Stimulated activated CD4-positive, alpha-beta T cell treated with anti-CD3 and anti-CD28 coated beads, Interleukin-4, amount 100 ng/mL, for 4 hours (primary cell): ENCODE measurements at places on chromosomes 5 and 9.

DNA sequence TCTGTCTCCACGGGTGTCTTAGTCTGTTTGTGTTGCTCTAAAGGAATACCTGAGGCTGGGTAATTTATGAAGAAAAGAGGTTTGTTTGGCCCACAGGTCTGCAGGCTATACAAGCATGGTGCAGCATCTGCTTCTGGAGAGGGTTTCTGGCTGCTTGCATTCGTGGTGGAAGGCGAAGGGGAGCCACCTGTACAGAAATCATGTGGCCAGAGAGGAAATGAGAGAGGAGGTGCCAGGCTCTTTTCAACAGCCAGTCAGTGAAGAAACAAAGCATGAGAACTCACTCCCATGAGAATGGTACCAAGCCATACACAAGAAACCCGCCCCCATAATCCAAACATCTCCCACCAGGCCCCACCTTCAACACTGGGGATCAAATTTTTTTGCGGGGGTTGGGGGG, 53.4 kb downstream of the PFDN1 start:
- no peak for DNase-seq

DNA sequence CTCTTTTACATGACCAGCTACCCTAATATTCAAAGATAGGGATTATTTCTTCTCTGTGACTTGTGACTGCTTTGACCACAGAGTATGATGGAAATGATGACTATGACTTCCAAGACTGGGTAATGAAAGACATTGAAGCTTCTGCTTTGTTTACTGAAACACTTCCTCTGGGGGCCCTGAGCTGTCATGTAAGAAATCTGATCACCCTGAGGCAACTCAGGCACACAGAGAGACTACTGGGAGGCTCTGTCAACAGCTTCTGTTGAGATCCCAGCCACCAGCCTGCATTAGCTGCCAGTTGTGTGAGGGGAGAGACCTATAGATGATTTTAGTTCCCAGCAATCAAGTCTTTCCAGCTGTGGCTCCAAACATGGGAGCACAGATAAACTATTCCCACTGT, 76.5 kb downstream of the KCTD16 start:
- DNase-seq: no peak

GRCh38 chr9:2469681-2470221, 151.8 kb upstream of the VLDLR start:
- no peak for DNase-seq

DNA sequence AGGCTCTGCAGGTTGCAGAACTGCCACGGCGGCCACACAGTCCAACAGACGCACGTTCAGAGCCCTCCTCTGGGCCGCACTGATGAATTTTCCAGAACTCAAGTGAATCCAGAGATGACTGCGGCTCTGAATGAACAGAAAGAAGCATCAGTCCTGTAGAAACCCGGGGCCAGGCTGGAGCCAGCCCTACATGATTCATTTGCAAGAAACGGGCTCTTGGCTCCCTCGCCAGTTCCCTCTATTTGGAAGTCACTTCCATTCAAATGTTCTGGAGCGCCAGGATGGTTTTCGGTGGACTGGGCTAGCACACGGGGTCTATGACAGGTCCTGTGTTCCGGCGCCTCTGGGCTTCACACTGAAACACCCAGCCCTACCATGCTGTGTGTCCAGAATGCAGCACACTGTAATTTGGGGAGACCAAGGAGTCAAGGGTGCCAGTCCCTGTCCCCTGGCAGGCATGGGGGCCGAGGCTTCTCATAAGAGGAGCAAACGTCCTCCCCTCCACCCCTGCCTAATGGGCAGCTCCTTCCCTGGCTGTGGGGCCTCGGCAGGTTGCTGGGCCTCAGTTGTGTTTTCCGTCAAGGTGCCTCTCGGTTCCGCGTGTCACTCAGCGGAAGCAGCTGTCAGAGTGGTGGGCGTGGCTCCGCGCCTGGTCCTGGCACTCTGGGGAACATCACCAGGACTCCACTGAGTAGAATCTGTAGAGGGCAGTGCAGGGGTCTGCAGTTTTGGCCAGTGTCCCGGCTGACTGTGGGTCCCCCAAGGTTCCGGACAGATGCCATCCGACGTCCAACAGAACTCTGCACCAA, 18.1 kb upstream of the COL5A1 start:
- no peak for DNase-seq

DNA sequence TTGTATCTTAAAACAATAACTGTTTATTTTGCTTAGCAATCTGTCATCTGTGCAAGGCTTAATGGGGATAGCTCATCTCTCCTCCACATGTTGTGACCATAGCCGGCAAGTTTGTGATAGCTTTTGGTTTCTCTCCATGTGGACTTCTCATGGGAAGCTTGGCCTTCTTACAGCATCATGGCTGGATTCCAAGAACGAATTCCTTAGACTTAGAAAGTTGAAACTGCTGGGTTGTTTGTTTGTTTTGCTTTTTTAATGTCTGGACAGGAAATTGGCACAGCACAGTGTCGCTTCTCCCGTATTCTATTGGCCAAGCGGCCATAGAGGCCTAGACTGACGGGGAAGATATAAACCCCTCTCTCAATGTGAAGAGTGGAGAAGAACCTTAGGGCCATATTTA, 61.0 kb upstream of the PRDM9 start:
- DNase-seq: no peak

GRCh38 chr5:19751326-19751725, 236.7 kb downstream of the CDH18 start:
- no peak for DNase-seq

DNA sequence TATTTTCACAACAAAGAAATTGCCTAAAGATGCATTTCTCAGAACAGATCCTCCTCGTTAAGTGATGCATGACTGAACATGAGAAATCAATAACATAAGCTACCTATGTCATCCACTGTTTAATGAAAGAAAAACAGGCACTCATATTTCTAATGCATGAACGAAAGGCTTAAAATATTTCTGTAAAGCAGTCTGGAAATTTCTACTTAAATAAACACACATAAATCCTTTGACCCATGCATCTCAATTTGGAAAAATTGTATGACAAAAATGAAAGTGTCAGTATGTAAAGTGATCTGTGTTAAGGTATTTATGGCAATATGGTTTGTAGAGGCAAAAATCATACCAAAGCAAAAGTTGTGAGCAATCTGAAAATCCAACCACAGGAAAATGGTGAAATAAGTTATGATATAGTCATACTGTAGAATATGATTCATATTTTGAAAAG, 399.2 kb upstream of the GRAMD2B start:
- no peak for DNase-seq

DNA sequence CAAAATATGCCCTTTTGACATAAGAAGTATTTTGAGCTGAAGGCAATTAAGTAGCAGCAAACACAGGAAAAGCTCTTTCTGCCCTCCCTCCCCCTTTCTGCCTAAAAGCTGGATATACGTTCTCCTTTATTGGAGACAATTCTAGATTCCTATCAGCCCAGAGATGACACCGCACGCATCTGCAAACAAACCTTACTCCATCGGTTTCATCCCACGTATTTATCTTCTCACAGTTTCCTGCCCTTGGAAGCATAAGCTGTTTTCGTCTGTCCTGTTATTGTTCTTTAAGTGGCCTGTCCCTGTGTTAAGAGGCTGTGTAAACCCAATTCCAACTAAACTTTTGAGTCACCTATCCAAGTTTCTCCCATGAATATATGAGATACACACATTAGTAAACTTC, 11.8 kb downstream of the TBC1D9B start:
- no peak for DNase-seq

DNA sequence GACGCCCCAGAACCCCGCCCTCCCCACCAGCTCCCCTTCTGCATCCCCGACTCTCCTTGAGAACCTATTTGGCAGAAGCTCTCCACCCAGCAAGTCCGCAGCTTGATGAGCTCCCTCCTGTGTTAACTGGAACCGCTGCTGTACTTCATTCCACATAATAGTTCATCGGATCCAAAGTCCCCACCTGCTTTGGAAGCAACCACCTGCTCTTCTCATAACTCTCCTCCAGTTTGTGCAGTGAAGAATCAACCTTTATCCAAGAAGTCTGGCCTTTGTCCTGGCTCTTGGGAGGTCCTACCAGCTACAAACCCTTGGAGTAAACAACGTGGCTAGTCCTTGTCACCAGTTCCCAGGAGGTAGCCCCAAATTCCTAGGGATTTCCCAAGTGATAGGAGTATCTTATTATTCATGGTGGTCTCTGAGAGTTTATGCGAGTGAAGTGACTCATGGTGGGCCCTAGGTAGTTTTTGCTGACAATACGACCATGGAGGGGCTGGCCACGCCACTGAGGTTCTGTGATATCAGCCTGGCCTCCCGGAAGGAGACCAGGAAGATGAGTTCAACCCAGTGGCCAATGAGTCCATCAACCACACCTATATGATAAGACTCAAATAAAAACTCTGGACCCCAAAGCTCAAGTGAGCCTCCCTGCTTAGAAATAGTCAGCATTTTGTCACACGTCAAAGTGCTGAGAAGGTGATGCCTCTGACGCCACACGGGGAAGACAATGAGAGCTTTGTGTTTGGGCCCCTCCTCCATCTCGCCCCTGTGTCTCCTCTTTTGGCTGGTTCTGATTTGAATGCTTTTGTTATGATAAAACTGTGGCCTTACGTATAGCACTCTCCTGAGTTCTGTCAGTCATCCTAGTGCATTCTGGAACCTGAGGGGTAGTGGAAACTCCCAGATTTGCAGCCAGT, 3.6 kb upstream of the IL4 start:
- no peak for DNase-seq

- DNase-seq: no peak
Observed at GRCh38 chr5:180960209-180960608, 28.4 kb upstream of the BTNL3 start.

GRCh38 chr9:90308691-90309090, 333.9 kb downstream of the DIRAS2 start:
- DNase-seq: no peak

- no peak for DNase-seq
Observed at GRCh38 chr5:116402235-116402634, 172.4 kb downstream of the SEMA6A start.

DNA sequence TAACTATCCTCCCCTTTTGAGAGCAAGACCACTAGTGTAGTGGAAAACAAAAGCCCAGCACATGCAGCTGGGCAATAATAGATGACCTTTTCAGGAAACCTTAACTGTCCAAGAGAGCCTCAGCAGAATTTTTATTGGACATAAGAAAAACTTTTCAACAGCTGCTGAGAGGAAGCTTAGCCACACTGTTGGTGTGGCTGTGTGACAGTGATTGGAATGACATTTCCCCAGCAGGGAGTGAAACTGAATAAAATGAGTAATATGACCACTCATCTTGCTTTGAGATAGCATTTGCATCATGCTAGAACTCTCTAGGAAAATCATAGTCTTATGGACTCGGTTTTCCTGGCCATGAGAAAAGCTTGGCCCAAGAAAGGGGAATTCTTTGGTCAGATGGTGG, 687.8 kb downstream of the SLCO4C1 start:
- DNase-seq: no peak

DNA sequence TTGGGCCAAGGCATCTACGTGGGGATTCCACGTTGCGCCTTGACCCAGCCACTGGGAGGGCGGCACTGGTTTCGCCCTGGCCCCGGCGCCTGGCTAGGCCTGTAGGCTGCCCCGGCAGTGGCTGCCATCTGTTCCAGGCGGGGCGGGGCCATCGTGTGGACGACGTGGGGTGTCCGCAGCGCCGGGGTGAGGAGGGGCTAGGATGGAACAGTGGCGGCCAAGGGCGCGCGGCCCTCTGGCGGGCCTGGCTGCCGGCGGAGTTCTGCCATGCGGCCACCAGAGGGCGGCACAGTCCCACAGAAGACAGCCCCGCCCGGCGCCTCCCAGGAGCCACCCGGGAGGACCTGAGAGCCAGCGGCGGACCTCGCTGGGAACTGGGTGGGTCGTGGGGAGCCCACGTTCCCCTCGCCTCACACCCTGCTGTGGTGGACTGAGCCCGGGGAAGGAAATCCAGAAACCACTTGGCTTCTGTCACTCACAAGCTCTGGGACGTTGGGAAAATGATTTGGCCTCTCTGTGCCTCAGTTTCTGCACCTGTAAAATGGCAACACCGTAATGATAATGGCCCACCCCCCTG, 22.6 kb upstream of the RAPGEF1 start:
- DNase-seq: peak; percentile 80

GRCh38 chr9:127209220-127209619, 55.4 kb upstream of the GARNL3 start:
- no peak for DNase-seq

- DNase-seq: no peak
Observed at GRCh38 chr5:132181011-132181629, 46.5 kb downstream of the P4HA2 start.

DNA sequence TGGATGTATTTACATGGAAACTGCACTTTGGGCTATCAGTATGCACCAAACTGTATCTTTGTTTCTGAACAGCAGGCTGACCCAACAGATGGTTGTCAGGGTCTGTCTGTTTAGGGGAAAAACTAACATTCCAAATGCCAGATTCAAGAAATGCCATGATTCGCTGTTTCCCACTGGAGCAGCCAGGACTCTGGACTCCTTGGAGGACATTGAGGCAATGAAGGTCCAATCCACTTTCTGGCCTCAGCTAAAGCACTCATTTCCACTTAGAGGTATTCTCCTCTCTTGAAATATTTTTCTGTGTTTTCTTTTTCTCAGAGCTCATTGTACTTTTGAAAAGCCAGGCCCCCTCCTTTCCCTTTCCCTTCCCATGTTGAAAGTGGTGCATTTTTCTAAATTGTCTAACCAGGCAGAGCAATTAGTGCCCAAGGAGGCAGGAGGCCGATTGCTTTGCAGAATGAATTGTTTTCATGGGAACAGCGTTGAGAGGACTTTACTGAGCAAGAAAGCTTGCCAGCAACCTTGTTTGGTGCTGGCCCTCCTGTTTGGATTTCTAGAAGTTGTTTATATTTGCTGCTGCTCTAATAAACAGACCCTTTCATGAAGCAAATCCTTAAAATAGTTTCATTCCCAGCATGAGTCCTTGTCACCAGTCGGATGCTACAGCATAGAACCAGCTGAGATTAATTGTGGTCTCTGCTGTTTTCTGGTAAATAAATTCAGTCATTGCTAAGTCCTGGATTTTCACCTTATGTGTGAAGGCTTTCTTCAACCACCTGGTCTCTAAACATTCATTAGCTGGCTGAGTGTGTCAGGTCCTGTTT, 132.8 kb upstream of the TAF11L2 start:
- DNase-seq: no peak

GRCh38 chr5:87361536-87362213, 51.1 kb downstream of the CCNH start:
- no peak for DNase-seq

DNA sequence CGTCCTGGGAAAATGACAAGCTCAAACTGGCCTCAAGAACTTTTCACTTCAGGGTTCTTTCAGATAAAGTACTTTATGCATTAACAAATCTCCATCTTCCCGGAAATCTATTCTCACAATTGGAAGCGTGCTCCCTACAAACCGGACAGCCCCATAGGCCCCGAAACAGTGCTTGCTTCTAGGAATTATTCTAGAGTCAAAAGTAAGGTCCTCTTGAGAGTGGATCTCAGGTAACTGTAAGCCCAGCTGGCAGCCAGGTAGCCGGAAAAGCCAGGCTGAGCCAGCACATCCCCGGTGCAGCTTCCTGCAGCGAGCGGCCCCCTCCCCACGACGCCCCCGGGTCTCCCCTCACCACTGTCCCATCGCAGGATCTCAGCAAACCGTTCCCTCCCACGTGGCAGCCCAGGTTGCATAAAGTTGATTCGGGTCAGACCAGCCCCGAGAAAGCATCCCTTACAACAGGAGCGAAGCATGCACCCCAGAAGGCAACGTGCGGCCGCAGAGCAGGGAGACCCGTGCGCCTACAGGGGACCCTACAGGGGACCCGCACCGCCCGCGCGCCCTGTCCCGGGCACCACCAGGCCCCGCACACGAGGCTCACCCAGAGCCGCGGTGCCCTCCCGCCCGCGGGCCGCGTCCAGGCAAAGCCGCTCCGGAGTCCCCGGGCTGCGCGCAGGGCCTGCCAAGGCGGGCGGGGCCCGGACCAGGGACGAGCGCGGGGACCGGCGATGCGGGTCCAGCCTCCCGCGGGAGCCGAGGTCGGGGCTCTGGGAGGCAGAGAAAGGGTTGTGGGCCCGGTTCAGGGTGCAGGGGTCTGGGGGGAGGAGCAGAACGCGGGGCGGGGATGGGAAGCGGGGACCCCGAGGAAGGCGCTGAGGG, 920 bp downstream of the LPCAT1 start:
- no peak for DNase-seq
